ENCODE measurements at places on chromosomes 12 and 14.

GRCh38 chr14:94227029-94227428 lies 52.9 kb downstream of the PPP4R4 start:
- no peak for DNase-seq

- peak; percentile 17 for DNase-seq
Observed at GRCh38 chr14:102696856-102697495, 80.3 kb upstream of the TRAF3 start.

GRCh38 chr12:6840761-6841515 lies at the start of gene GNB3:
TSS of gene GNB3 (plus strand) at chr12:6840925. CDS start at chr12:6841288, 363 bp downstream.
- no peak for DNase-seq

GRCh38 chr12:27031531-27031930 lies 9.2 kb downstream of the MED21 start:
- no peak for DNase-seq

- DNase-seq, result peak; percentile 60
Observed at GRCh38 chr12:94875525-94875924, 128.0 kb downstream of the NDUFA12 start.

DNA sequence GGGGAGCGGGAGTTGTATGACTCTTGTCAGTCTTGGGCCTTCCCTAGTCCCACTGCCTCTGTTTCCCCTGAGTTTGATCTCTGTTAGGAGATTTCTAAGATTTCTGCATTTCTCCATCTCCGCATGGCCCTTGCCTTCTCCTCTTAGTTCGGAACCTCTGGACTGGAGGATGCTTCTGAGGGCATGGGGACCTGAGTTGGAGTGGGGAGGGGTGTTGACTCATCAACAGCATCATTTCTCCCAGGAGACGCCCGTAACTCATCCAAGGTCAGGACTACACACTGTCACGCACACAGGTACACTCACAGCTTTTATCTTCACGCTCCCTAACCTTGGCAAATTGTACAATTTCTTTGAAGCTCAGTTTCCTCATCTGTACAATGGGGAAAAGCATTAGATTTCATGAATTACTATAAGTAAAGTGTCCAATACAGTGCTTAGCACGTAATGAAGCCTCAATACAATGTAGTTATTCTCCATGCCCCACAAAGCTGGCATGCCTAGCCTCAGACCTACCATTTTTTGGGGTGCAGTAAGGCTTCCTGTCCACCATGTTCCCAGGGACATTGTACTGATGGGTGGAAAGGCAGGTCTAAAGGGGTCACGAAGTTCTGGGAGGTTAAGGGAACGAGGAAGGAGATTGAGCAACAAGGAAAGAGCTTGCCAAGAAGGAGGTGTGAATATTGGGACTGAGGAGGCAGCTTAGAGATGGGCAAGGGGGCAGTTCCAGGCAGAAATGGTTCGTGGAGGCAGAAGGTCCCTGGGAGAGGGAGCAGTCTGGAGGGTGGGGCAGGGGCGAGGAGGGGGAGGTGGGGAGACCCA lies 600 bp upstream of the LAG3 start:
- no peak for DNase-seq

GRCh38 chr14:100106250-100107112 lies 41.3 kb downstream of the EVL start:
- peak; percentile 54 for DNase-seq

DNA sequence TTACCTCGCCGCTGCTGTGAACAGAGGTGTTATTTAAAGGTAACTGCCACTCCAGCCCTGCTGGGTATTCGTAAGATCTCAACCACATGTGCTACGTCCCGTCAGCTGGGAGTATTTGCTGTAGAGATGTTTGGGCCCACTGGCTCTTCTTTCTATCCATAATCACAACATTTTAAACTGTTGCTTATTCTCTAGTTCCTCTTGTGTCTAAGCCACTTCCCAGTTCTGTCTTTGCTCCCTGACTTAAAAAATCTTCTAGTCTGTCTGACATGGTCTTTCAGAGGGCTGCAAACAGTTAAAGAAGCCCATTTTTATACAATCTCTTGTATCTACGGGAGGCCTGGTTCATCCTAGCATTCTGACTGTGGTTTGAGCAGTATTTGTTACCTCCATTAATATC lies 33.2 kb upstream of the HELB start:
- DNase-seq, result peak; percentile 11

- DNase-seq, result no peak
Observed at GRCh38 chr12:82765971-82766705, 79.4 kb downstream of the TMTC2 start.

DNA sequence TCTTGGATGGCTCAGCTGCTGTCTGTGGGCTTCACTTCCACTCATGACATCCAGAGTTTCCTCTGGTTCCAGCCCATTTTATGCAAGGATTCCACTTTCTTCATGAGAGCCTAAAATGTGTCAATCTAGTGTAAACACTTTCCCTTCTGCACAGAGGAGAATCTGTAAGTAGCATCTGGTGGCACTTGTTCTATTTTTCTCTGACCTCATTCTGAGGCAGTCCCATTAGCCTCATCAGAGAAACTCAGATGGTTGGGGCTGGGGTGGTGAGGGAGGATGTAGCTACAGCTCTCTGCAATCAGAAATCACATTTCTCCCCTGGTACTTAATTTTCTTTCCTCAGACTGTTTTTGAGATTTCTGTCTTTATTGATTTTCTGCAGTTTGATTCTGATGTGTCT lies 81.6 kb downstream of the PRMT8 start:
- DNase-seq, result no peak

DNA sequence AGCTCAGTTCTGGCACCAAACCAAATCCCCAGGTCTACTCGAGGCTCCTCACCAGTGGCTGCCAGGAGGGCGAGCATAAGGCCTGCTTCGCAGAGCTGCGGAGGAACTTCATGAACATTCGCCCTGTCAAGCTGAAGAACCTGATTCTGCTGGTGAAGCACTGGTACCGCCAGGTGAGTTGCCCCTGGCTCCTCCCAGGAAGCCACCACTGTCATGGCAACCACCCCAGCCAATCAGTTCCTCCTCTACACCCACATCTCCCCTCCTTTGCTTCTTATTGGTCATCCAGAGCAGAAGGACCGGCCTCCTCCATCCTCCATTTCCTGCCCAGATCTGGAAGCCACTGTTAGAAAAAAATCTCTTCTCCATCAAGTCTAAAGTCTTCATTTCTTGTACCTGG lies 17.2 kb upstream of the OAS2 start:
- DNase-seq, result no peak

- peak; percentile 75 for DNase-seq
Observed at GRCh38 chr12:39619660-39620433, at the start of gene ABCD2. TSS of gene ABCD2 (minus strand) at chr12:39619803. CDS start at chr12:39619615, 188 bp downstream.

GRCh38 chr14:35285168-35286002 lies 6.8 kb upstream of the PSMA6 start:
- peak; percentile 83 for DNase-seq

DNA sequence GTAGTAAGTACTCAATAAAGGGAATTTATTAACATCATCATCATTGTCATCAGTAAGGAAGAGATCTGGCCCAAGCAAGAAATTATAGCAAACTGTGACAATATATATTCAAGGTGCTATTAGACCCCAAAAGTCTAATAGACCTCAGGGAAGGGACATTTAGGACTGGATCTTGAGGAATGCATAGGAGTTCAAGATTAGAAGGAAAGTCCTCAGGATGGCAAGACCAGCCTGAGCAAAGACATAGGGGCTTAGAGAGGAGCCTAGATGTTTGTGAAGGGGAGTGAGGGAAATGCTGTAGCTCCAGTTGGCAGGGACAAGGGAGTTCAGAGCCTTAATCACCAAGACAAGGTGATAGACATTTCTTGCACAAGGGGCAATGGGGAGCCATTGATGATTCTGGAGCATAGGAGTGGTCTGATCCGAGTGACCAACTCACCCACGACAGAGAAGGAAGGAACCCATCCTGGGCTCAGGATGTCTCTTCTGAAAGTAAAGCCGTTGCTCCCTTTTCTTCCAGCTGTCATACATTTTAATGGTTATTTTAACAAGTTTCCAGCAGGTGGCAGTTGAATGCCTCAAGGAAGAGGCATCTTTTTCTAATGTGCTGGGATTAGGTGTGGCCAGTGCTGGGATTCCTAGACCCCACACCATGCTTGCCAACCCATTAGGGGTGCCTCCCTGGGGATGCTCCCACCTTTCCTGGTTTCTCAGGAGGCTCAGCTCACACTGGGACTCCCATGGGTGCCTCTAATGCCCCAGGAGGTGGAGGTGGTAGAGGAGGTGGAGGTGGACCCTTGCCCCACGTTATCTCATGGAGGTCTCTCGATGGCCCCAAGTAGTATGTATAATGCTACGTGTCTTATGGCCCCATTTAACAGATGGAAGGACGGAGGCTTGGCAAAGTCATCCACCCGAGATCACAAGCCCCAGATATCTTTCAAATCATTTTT lies 37.8 kb downstream of the PHETA1 start:
- peak; percentile 85 for DNase-seq

DNA sequence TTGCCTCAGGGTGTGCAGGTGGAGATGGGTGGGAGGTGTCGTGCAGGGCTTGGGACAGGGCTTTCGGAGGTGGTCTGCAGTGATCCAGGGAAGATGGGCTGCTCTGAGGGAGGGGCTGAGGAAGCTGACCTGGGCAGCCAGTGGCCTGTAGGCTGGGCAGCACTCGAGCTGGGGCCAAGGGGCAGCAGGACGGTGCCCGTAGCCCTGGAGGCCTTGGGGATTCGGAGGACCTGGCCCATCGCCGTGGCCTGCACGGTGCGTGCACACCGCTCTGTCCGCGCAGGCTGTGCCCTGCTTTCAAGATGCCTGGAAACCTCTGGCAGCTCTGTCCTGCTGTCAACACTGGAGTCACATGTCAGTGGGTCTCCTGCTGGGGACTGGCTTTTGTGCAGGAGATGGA lies 9.1 kb downstream of the PACS2 start:
- DNase-seq, result no peak

- DNase-seq, result peak; percentile 22
Observed at GRCh38 chr14:61064210-61064609, 83.2 kb downstream of the SLC38A6 start.

DNA sequence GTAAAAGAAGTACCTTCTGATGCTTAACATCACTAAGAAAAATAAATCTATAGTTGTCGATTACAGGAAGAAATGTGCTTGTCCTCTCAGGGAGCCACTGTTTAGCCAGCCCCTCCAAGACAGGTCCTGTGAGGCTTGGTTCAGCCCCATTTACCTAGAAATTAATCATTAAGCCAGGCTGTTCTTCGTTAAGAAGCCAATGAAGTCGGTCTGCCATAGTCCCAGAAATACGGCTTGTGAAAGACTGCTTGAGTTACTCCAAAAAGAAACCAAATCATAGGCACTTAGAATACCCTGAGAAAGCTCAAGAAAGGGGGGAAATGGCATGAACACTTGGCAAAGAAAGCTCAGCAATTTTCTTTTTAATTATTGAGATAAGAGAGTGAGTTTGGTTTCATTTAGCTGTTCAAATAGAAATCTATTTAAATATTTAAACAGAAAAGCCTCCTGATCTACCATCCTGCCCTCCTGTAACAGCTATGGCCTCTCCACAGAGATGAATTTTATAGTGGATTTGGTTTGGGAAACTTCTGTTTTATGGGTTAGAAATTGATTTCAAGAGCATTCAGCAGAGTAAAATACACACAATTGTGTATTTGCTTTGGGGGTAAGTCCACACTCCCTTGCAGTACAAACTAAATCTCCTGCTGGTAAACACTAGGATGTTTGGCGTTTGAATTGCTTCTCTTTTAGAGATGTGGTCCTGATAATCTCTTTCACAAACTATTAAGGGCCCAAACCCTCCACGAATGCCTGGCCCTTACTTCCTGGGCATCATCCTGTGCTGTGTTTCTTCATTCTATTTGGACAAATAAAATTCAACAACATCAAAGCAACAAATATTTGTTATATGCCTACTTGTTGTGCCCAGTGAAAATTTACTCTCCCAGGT lies 234.4 kb downstream of the SEC23A start:
- no peak for DNase-seq

GRCh38 chr12:27076468-27076867 lies 5.9 kb downstream of the C12orf71 start:
- DNase-seq, result no peak

DNA sequence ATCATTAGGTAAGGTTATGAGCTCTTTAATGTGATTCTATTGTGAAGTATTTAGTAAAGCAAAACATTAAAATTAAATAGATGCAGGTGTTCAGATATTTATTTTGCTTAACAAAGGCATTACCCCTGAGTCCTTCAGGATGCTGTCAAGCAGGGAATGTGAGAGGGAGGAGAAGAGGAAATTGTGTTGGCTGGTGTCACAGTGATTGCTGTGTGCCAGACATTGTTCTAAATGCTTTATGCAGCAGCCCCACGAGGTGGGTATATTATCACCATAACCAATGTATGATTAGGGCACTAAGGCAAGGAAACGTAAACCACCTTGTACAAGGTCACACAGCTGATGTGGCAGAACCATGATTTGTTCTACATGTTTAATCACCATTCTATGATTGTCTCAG lies 80.1 kb downstream of the STAB2 start:
- DNase-seq, result no peak

DNA sequence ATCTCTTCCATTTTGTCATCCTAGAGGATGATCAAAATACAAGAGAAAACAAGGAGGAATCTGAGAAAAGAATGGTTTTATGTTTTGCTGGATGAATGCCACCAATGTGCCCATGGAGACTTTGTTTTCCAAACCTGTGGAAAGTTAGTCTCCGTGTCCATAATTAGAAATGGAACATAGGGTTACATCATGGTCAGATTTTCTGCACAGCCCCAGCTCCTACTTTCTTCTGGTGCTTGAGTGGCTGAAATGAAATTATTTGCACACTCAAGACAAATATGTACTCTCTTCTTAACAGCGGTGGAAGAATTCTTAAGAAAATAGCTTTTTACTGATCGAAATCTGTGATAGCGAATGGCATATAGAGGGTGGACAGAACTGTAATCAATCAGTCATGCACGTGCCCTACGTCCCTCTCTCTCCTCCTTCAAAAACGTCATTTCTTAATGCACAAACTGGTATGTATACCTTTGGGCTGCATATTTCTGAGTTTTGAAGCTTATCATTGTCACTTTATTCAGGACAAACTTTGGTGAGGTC lies 825.2 kb downstream of the AACS start:
- no peak for DNase-seq

DNA sequence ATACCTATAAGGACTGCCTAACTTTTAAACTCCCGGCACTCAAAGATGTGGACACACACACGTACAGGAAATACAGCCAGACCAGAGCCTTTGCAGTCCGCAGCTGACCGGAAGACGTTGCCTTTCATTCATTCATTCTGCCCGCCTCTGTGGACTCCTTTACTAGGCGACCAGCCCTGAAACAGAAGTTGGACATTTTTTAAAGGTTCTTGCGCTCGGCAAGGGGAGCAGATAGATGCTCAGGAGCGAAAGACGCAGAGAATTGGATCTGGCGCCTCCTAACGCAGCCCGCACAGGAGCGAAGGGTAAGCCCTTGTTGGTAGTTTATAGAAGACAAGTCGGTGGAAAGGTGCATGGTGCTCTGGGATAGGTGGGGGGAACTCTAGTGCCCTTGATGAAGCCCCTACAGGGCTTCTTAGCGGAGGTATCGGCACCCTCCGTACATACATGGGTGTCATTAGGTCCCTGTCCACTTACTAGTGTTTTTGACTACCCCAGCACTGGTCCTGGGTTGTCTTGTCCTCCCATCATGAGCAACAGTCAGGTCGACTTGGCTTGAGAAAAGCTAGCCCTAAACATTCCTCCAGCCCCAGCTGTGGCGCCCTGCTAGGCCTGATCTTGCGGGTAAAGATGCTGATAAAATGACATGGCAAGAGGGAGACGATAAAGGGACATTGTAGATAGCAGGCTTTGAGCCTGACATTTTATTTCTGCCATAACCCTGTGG lies at the start of gene KDM2B:
KDM2B (minus strand) TSS at position 65 of the 727 bp plus-strand sequence. CDS start 112 bp downstream, outside the sequence.
- peak; percentile 58 for DNase-seq

Data from hematopoietic multipotent progenitor cell treated with erythropoietin and hydrocortisone succinate and interleukin-3 and kit ligand, for 4 days (in vitro differentiated cells).